ENCODE measurements at places on chromosomes 16 and 17.

DNA sequence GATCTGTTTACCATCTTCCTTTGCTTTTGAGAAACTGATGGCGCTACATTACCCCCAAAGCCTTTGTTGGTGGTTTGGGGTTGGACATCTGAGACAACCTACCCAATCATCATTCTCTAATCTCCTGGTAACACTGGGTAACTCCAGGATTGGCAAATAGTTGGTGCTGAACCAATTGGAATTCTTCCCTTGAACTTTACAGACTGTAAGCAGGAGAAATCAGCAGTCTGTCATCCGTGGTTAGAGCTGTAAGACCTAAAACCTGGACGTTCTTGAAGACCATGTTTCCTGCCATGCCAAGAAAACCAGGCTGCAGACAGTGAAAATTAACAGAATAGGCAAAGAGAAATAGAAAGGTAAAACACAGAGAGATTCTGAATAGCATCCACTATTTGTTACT lies 398.8 kb upstream of the SALL1 start:
- DNase-seq, result no peak

DNA sequence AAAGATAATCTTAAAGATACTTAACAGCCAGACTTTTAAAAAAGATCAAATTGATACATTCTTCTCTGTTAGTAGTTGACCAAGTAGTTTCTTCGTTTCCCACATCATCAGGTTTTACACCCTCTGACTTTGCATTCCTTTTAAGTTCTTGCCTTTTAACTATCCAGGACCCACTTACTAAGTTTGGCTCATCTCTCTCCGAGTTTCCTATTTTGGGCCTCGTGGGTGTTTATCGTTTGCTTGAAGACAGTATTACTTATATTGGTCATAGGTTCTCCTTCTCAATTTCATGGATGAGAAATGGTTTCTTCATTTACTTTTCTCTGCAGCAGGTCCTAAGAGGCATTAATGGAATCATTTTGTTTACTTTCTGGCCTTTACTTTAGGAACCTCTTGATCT lies 43.2 kb downstream of the RPA1 start:
- DNase-seq, result no peak

- DNase-seq, result no peak
Measured at GRCh38 chr16:1770328-1771187, 785 bp downstream of the NME3 start.

DNA sequence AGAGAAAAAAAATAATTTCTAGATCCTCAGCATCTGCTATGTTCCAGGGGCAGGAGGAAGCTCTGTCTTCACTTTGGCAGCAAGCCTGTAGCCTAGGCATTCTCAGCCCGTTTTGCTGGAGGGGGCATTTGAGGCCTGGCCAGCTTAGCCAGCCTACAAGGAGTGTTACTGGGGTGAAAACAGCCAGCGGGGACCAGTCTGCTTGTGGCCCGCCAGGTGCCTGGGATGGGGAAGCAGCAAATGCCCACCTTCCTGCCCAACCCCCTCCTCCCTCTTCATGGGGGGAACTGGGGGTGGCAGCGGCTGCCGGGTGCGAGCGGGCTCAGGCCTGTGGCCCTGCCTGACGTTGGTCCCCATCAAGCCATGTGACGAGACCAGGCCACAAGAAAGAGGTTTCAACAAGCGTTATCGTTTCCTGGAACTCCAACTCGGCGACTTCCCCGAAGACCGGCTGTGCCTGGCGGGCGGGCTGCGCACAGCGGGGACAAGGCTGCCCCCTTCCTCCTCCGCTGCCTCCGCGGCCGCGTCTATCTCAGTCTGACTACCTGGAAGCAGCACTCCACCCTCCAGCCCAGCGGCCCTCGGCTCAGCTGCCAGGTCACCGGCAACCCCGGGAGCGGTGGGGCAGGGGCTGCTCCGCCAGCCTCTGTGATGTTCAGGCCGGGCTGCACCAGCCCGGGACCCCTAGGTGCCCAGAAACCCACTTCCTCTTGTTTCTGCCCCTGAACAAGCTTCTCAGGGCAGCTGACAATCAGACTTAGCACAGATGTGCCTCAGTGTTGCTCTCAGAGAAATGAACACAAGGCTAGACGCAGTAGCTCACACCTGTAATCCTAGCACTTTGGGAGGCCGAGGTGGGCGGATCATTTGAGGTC lies 22.9 kb downstream of the SOCS1 start:
- no peak for DNase-seq

Measured in A549 (cell line).